DMS79 (cell line): ENCODE measurements at places on chromosomes 7 and 10.

- peak; percentile 27 for DNase-seq
Measured at GRCh38 chr7:82926477-82926876, 236.2 kb downstream of the PCLO start.

DNA sequence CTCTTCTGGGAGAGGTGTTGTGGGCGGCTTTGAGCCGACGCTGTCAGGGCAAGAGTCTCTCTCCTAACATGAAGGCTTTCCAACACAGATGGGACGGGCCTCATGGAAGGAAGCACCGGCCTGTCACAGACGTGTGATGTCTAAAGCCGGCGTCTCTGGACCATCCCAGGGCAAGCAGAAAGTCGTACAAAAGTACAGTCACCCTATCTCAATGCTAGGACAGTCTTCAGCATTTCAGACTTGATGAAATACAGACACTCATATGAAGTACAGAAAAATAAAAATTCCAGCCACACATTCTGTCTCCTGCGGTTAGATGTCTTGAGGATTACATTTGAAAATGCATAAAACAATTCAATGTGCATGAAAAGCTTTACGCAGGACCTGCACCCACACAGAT lies 30.6 kb downstream of the CYP2W1 start:
- no peak for DNase-seq

- DNase-seq: no peak
Measured at GRCh38 chr7:98038731-98039130, 48.7 kb upstream of the OCM2 start.

DNA sequence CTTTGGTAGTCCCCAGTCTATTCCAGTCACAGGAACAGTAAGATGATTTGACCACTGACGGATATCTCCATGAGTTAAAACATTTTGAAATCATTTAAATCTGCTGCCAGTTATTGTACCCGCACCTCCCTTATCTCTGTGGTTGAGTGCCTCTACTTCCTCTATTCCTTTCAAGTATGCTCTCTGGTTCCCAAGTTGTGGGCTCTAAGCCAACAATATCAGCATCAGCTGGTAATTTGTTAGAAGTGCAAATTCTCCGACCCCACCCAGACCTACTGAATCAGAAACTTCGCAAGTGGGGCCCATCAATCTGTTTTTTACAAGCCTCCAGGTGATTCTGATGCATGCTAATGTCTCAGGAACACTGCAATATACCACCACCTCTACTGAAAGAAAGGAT lies 235.5 kb downstream of the CCSER2 start:
- no peak for DNase-seq

GRCh38 chr7:76364198-76364584 lies 5.4 kb upstream of the YWHAG start:
- no peak for DNase-seq

DNA sequence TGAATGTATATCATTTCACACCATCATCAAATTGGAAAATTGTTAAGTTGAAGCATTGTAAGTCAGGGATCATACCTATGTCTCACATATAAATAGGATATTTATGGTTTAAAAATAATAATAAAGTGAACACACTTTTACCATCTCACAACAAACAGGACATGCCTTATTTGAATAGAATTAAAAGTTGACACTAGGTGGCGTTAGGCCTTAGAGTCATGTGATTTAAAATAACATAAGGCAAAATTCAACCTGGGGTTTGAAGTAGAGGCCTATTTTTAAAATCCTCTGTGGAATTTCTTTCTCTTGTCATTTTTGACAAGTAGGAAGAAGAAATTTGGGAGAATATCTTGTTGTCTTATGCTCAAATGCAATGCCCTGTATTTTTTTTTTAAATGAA lies 184.7 kb upstream of the PCDH15 start:
- no peak for DNase-seq

DNA sequence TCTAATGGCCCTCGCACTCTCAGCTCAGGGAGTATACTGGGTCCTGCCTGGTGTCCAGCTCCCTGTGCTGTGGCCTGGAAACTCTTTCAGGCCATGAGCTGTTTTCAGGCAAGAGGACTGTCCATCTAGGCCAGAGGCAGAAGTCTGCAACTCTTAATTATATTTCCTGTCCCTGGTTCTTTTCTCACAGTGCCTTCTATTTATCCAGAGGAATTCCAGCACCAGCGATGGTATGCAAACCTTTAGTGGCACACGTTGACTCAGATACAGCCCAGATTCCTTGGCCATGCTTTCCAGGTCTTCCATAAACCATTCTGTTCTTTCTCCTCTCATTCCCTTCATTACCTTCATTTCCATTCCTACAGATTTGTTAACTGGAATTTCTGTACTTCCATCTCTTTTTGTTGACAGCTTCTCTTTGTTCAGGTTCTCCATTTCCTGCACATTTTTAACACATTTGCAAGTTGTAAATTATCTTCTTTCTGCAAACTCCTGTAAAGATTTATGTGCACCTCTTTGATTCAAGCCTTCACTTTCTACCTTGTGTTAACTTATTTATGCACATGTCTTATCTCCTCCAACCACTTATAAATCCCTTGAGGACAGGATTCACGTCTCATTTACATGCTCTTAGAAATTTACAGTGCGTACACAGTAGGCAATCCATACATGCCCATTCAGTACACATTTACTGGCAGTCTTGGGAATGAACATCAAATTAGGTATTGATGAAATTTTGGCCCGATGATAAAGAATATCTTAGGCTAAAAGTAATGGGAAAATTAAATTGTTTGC lies 172.1 kb downstream of the CELF2 start:
- DNase-seq: no peak

GRCh38 chr10:97686301-97686961 lies 610 bp downstream of the AVPI1 start:
- DNase-seq: no peak

DNA sequence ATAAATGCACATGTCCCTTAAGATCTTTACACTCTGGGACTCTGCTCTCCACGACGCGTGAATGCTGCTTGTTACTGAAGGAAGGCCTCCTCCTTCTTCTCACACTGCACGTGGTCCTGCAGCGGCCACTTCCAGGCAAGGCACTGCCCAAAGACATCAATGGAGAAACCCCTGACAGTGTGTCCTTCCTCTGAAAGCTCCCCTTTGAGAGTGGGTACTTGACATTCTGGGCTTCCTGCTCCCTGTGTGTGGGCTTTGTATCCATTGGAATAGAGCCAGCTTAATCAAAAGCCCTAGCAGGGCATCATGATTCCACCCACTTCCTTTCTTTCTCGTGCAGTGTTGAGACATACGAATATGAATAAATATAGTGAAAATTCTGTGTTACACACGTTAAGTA lies 69.7 kb upstream of the STK17A start:
- DNase-seq: no peak

DNA sequence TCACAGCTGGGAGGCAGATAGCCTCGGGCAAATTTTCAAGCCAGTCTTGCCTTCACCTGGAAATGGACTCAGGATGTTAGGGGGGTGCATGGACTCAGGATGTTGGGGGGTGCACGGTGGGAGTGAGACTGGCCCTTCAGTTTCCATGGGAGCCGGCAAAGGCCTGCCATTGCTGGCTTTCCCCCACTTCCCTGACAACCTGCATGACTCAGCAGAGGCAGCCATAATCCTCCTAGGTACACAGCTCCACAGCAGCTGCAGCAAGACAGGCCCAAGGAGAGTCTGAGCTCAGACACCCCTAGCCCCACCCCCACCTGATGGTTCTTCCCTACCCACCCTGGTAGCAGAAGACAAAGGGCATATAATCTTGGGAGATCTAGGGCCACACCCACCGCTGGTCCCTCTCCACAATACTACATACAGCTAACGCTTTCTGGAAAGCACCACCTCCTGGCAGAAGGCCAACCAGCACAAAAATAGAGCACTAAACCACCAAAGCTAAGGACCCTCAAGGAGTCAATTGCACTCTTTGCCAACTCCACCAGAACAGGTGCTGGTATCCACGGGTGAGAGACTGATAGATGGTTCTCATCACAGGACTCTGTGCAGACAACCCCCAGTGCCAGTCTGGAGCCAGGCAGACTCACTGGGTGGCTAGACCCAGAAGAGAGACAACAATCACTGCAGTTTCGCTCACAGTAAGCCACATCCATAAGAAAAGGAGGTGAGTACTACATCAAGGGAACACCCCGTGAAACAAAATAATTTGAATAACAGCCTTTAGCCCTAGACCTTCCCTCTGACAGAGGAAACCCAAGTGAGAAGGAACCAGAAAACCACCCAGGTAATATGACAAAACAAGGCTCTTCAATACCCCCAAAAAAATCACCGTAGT lies 18.3 kb downstream of the C7orf25 start:
- peak; percentile 100 for DNase-seq

DNA sequence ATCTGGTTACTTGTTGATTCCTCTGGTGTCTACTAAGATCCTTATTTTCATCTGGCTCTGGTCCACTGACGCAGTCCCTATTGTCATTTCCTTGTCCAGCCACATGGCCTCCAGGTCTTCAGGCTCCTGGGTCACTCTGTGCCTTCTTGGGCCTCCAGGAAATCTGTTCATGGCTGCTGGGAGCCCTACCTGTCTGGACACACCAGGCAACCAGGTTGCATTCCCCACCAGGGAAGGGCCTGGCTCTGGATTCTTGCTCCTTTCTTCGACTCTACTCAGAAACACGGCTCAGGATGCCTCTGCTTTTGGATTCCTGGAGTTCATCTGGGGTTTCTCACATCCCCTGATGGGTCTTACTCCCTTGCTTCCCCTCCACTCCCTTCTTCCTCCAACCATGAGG lies 8.0 kb upstream of the PPIF start:
- DNase-seq: no peak

- DNase-seq: no peak
Measured at GRCh38 chr7:110400411-110400810, 690.5 kb upstream of the LRRN3 start.

- no peak for DNase-seq
Measured at GRCh38 chr7:32250003-32250402, 179.8 kb upstream of the PDE1C start.

- DNase-seq: no peak
Measured at GRCh38 chr10:25604591-25604990, 329.4 kb upstream of the MYO3A start.

DNA sequence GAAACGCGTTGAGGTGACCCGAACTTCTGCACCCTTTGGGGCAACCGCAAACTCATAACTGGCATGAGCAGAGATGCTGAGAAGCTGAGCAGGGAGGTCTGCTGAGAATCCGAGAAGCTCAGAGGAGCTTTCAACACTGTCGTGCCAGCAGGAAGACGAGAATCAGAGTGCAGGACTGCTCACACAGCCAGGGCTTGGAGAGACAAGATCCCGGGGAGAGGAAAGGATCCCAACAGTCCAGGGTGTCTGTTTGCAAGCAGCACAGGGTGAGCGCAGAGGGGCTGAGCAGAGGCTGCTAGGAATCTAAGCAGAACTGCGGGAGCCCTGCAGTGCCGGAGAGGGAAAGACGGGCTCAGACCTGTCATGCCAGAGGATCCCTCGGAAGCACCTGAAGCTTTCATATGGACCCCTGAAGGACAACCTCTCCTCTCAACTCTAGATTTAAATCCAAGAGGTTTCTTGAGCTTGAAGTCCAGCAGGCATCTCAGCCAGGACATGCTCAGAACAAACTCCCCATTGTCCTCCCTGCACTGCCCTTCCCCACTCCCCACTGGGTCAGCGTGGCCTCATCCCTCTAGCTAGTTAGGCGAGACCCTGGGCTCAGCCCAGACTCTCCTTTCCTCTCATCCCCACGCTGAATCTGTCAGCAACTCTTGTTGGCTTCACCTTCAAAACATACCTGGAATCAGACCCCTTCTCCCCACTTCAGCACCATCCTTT lies 40.7 kb downstream of the FOXL3 start:
- no peak for DNase-seq

GRCh38 chr7:128904381-128905197 lies 5.9 kb downstream of the KCP start:
- peak; percentile 11 for DNase-seq

DNA sequence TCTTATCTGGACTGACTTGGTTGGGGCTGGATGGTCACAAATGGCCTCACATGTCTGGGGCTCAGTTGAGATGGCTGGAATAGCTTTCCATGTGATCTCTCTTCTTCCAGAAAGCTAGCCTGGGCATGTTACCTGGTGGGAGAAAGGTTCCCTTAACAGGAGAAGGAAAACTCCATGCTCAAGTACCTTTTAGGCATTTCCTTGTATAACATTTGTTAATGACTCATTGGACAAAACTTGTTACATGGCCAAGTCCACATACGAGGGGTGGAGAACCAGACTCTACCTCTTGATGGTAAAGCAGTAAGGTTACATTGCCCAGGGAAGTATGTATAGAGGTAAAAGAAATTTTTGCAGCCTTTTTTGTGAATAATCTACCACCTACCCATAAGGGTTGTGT lies 826.4 kb downstream of the LRMDA start:
- no peak for DNase-seq

- DNase-seq: peak; percentile 70
Measured at GRCh38 chr7:126776498-126776897, 476.2 kb downstream of the GRM8 start.

- DNase-seq: no peak
Measured at GRCh38 chr7:123929107-123929506, 4.1 kb downstream of the SPAM1 start.

- no peak for DNase-seq
Measured at GRCh38 chr7:157425137-157425731, 88.4 kb downstream of the DNAJB6 start.

GRCh38 chr10:30351502-30351901 lies 2.4 kb upstream of the MTPAP start:
- DNase-seq: no peak

DNA sequence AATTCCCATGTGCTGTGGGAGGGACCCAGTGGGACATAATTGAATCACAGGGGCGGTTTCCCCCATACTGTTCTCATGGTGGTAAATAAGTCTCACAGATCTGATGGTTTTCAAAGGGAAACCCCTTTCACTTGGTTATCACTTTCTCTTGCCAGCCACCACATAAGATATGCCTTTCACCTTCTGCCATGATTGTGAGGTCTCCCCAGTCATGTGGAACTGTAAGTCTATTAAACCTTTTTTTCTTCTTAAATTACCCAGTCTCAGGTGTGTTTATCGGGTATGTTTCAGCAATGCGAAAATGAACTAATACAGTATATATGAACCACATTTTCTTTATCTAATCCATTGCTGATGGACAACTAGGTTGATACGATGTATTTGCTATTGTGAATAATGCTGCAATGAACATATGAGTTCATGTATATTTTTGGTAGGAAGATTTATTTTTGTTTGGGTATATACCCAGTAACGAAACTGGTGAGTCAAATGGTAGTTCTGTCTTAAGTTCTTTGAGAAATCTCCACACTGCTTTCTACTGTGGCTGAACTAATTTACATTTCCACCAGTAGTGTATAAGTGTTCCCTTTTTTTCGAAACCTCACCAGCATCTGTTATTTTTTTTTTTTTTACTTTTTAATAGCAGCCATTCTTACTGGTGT lies 70.0 kb upstream of the HGF start:
- DNase-seq: no peak

- no peak for DNase-seq
Measured at GRCh38 chr7:47543714-47544113, 38.2 kb downstream of the TNS3 start.

GRCh38 chr10:73763343-73763742 lies 18.5 kb upstream of the CHCHD1 start:
- no peak for DNase-seq
